Activated T-helper 1 cell treated with Interleukin-2 at 50 U/mL for 16 hours (primary cell): ENCODE measurements at places on chromosomes 5 and 9.

- DNase-seq = no peak
Observed at GRCh38 chr9:13209498-13209897, 70.0 kb downstream of the MPDZ start.

- no peak for DNase-seq
Observed at GRCh38 chr5:58493141-58493540, 1.9 kb downstream of the GAPT start.

DNA sequence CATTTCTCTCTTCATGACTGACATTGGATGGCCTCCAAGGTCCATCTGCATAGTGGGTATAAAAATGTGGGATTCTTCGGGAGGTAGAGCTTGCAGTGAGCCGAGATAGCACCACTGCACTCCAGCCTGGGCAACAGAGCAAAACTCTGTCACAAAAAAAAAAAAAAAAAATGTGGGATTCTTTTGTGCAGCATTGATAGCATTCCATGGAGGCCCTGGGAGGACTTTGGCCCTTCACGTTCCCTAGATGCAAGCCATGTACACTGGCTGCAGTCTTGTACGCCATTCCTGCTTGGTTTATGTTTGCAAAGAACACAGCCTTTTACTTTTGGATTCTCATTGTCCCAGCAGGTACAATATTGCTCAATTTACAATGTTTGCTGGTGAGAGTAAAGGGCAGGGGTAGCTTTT lies 157.8 kb downstream of the SLCO4C1 start:
- no peak for DNase-seq

DNA sequence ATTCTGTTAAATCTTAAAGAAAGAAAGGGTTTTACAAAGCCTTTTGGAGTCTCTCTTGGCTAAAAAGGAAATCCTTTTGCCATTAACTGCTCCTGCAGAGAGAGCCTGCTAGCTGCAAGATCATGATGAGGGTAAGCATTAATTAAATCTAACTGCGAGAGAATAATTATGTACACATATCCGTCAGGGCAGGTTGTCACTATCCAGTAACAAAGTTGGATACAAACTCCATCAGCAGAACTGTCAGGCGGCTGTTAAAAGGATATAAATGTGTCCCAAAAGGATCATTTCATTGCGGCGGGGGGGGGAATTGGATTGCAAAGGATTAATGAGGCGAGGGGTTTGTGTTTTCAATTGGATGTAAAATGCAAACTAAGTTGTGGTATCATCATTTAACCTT lies 289.3 kb downstream of the ASTN2 start:
- no peak for DNase-seq

DNA sequence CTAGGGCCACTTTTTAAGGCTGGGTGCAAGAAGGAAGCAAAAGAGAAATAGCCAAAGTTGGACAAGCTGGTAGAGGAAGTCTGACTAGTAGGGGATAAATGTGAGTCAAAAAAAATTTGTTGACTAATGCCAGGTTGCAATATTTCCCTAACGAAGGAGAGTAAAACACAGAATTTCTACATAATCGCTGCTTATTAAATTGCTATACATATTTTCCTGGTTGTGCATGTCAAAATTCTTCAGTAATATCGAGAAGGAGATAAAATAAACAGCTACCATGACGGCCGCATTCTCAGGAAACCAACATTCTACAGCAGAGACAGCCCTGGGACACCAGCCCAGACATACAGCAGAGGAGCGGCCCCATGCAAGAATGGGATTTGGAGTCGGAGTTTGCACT lies 148.3 kb downstream of the ESM1 start:
- DNase-seq = no peak
